ENCODE measurements at places on chromosomes 5 and 9. TPM values are rescaled to one million over a fixed set of nuclear protein-coding genes. Genes with fewer than 3 reads are reported as not detected.

AQP7 gene
- not detected for total RNA-seq

GRCh38 chr5:57858905-57859304, 376.3 kb upstream of the ACTBL2 start:
- no peak for DNase-seq
- no peak overlapping the region for H3K27ac ChIP-seq
- no peak overlapping the region for H3K4me3 ChIP-seq

- H3K27ac ChIP-seq, result no peak overlapping the region
- H3K4me3 ChIP-seq, result no peak overlapping the region
- peaks cover 2% of the 10 kb centered on the region for H3K27me3 ChIP-seq
These were observed 119.3 kb upstream of the DPYSL3 start for GRCh38 chr5:147629196-147629595.

DNA sequence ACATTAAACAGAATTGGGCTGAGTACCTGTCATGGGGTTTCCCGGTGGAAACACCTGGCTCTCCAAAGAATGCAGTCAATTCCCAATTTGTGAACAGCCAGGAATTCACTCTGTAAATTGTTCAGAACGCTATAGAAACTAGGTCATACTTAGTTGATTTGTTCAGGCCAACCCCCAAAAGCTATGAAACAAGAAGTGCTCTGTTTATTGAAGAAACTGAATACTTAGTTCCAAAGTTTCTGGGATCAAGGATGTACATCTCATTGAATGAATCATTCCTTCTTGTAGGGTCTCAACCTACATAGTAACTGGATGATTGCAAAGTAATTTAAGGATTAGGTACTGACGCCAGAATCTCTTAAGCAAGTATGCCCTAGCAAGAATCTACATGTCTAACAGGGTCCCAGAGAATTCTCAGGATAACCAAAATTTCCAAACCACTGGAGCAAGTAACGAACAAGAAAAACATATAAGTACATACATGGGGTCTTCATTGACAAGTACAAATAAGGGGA, 659 bp upstream of the TUSC1 start:
- H3K4me1 ChIP-seq, result peaks cover 5% of the 10 kb centered on the region
- no peaks in the 10 kb centered on the region for H3K36me3 ChIP-seq
- H3K4me3 ChIP-seq, result no peak overlapping the region

FRMPD1 gene
- total RNA-seq, result not detected

- peak overlapping the region; percentile 68 for H3K27ac ChIP-seq
- peak overlapping the region; percentile 73 for H3K4me3 ChIP-seq
- peaks cover 54% of the 10 kb centered on the region for H3K4me1 ChIP-seq
- H3K27me3 ChIP-seq, result no peaks in the 10 kb centered on the region
These were observed 6.6 kb upstream of the NFIB start for GRCh38 chr9:14320271-14321181.

DNA sequence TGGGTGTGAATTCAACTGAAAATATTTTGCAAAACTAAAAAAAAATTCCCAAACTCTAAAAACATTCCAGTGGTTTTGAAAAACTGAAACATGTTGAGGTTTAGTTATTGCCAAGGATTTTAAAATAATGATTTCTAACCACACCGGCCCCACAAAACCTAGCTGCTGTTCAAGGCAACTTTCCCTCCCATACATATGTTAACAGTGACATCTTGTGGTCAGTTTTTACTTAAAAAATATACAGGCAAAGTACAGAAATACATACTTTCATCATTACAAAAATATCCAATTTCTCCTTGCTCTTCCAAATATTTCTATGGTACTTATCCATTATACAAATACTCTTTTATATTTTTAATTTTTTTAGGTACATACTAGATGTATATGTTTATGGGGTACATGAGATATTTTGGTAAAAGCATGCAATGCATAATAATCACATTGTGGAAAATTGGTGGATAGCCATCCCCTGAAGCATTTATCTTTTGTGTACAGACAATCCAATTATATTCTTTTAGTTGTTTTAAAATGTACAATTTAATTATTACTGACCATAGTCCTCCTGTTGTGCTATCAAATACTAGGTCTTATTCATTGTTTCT, 34.4 kb upstream of the MRPS30 start:
- H3K27me3 ChIP-seq, result peaks cover 16% of the 10 kb centered on the region
- no peak for DNase-seq
- no peak overlapping the region for H3K27ac ChIP-seq
- no peaks in the 10 kb centered on the region for H3K36me3 ChIP-seq
- no peak overlapping the region for H3K4me3 ChIP-seq

GRCh38 chr5:125180231-125180829, 433.9 kb upstream of the ZNF608 start:
- DNase-seq, result no peak
- no peaks in the 10 kb centered on the region for H3K4me1 ChIP-seq
- H3K27ac ChIP-seq, result no peak overlapping the region
- H3K27me3 ChIP-seq, result no peaks in the 10 kb centered on the region

PCDHGA6 gene
- 0.18 TPM for total RNA-seq

TAF11L5 gene
- not detected for total RNA-seq

DNA sequence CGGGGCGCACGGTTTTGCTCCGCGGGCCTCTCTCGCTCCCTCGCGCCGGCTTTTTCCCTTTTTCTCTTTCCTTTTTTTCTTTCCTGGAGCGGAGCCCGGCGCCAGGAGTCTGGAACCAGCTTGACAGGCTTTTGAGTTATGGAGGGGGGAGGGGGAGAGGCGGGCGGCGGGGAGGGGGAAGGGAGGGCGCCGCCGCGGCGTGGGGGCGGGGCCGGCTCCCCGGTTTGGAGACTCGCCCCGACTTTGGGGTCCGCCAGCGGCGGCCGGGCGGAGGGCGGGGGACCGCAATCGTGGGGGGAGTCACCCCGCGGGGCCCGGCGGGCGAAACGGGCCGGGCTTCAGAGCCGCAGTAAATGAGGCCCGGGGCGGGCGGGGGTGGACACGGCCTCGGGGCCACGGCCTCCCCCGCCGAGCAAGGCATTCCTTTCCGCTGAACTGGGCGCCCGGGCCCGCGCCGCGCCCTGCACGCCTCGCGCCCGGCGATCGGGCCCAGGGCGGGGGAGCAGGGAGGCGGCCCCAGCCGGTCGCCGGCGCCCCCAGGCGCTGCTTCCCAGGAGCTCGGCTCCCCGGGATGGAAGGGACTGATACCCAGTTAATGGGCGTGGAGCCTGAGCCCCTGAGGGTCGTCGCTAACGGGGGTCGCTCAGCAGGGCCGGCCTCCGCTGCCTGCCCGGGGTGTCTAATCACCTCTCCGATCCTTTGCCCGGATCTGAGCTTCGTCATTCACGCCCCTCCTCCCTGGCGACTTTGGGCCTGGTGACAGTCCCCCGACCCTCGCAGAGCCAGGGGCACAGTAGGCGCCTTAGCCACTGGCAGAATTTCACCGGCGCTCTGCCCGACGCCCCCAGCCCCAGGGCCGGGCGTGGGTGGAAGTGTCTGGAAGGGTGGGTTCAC, 138.1 kb downstream of the C9orf50 start:
- H3K27me3 ChIP-seq, result no peaks in the 10 kb centered on the region
- H3K4me1 ChIP-seq, result peaks cover 87% of the 10 kb centered on the region
- peak overlapping the region; percentile 97 for H3K27ac ChIP-seq
- DNase-seq, result peak; percentile 93
- peak overlapping the region; percentile 57 for H3K4me3 ChIP-seq

DNA sequence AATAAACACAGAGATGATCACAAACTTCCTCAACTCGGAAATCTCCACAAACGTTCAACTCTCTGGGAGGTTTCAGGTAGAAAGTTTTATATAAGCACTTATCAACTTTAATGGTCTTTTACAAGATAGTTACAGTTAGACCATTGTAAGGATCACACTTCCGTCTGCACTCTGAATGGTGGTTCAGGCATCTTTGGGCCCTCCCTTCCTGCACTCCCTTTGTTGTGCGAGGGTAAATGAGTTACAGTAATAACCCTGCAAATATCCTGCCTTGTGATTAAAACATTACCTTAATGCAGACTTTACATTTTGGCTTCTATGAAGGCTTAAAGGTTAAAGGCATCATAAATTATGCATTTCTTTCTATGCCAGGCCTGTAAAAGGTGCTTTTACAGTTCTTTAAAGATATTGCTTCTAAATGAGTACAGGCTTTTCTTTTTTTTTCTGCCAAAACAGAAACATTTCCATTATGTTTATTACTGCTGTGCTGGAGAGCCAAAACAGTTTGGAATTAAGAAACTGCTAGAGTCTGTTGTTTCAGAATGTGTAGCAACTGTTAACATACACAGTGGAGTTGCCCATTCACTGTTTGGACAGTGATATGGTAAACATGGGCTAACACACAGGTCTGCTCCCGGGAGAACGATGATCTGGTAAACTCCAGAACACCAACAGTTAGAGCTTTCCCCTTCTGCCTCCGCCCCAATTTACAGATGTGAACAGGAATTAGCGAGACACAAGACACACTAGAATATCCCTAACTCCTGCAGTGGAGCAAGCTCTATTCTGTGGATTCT, 1.1 kb downstream of the PRUNE2 start:
- H3K27ac ChIP-seq, result no peak overlapping the region
- peaks cover 68% of the 10 kb centered on the region for H3K27me3 ChIP-seq
- no peaks in the 10 kb centered on the region for H3K36me3 ChIP-seq

GRCh38 chr9:137031904-137032640, at the start of gene FUT7:
Gene FUT7, minus strand, starts transcription at chr9:137032088. Its CDS starts 97 bp downstream, at chr9:137031991.
- no peak within 1 kb of the TSS for H3K4me3 ChIP-seq
- H3K27ac ChIP-seq, result no peak within 1 kb of the TSS
- no peaks in the 10 kb centered on the region for H3K36me3 ChIP-seq
- DNase-seq, result no peak
- peaks cover 7% of the 10 kb centered on the region for H3K4me1 ChIP-seq

DNA sequence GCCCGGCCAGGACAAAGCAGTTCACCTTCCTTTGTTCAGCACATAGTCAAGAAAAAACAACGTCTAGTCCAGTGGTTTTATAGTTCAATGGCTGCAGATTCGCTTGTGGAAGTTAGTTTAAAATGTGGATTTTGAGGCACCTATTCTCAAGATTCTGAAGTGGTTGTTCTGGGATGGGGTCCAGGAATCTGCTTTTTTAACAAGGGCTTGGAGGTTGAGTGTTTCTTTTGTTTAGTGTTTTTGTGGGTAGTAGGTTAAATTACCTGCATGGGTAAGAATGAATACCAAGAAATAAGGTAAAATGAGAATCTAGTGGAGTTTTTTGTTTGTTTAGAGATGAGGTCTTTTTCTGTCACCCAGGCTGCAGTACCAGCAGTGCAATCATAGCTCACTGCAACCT, 28.4 kb upstream of the NADK2 start:
- no peak overlapping the region for H3K4me3 ChIP-seq
- H3K4me1 ChIP-seq, result peaks cover 4% of the 10 kb centered on the region
- H3K27me3 ChIP-seq, result peaks cover 37% of the 10 kb centered on the region
- H3K36me3 ChIP-seq, result peaks cover 2% of the 10 kb centered on the region
- DNase-seq, result no peak
- H3K27ac ChIP-seq, result no peak overlapping the region

LRRC8A gene
- total RNA-seq, result 39.5 TPM

- no peak for DNase-seq
- no peak overlapping the region for H3K27ac ChIP-seq
- H3K27me3 ChIP-seq, result no peaks in the 10 kb centered on the region
These were observed 104.4 kb downstream of the PJA2 start for GRCh38 chr5:109305352-109305751.

SLC25A2 gene
- total RNA-seq, result 0.81 TPM

DNA sequence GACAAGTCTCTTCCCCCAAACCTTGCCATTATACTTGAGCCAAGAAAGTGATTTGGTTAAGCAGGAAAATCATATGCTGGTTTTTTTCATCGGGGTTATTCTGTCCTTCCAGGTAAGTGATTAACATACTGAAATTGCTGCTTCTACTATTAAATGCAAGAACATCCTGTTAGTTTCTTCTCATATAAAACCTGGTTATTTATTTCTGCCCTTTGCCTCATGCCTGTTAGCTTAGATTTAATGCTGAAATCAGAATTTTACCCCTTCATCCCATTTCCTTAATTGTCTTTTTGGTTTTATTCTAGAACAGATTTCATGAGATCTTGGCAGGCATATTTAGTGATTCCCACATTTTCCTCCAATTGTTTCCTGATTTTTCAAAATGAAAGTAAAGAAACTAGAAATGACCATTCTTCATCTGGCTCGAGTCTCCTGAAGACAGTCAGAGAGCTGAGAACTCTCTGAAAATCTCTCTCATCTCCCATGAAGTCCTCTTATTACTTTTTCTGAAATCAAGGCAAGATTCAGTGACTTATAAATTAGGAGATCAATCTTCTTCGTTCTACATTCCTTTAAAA, 132.9 kb downstream of the NFIB start:
- DNase-seq, result no peak
- no peaks in the 10 kb centered on the region for H3K27me3 ChIP-seq
- H3K27ac ChIP-seq, result peak overlapping the region; percentile 3
- no peak overlapping the region for H3K4me3 ChIP-seq
- peaks cover 13% of the 10 kb centered on the region for H3K4me1 ChIP-seq

DNA sequence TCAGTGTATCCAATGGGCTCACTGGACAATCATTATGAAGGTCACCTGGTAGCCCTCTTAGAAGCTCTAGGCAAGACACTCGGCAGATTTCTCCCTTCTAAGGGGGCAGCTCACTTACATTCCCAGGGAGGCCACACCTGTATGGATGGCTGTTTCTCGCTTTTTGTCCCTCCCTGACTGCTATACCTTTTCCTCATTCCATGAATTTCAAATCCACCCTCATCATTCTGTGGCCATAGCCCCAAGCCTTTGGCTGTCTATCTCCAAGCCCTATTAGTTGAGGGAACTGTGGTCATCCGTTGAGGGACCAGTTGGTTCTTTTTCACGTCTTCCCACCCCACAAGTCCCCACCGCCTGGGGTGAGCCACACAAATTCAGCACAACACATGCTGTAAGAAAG, 85.0 kb upstream of the RARS1 start:
- no peaks in the 10 kb centered on the region for H3K27me3 ChIP-seq
- H3K4me3 ChIP-seq, result no peak overlapping the region

DNA sequence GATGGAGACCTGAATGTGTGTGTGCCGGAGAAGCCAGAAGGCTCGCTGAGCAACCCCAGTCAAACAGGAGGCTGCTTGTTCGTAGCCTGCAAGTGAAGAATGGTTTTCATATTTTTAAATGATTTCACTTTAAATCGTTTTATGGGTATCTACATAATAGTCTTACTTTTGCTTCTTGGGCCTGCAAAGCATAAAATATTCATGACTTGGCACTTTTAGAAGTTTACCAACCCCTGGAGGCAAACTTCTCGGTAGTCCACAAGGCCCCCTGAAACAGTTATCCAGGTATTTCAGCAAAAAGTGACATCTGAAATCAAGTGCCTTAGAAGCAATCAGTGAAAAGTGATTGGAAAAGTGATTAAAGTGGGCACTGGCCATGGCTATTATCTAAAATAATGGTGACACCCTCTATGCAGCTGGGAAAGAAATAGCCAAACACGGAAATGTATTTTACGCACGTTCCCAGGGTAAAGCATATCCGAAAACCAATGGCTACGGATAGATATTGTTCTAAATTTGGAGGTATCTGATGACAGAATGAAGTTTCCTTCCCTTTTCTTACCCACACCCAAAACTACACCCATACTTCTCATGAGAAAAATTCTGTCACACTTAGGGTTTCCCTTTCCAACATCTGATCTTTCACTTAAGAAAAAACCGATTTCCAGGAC, 39.0 kb downstream of the RAPGEF1 start:
- H3K4me1 ChIP-seq, result peaks cover 17% of the 10 kb centered on the region
- no peaks in the 10 kb centered on the region for H3K27me3 ChIP-seq
- no peak for DNase-seq
- no peaks in the 10 kb centered on the region for H3K36me3 ChIP-seq
- H3K27ac ChIP-seq, result no peak overlapping the region

GRCh38 chr9:83642793-83643192, 19.9 kb downstream of the IDNK start:
- DNase-seq, result no peak
- H3K27ac ChIP-seq, result no peak overlapping the region
- no peaks in the 10 kb centered on the region for H3K27me3 ChIP-seq
- peaks cover 4% of the 10 kb centered on the region for H3K4me1 ChIP-seq
- no peaks in the 10 kb centered on the region for H3K36me3 ChIP-seq
- H3K4me3 ChIP-seq, result no peak overlapping the region

IZUMO3 gene
- total RNA-seq, result not detected

ZNF608 gene
- total RNA-seq, result 64.4 TPM

LCN6 gene
- total RNA-seq, result not detected

Data from osteocyte (in vitro differentiated cells).